Neuronal stem cell (in vitro differentiated cells): ENCODE measurements at places on chromosomes 12 and 14.

DNA sequence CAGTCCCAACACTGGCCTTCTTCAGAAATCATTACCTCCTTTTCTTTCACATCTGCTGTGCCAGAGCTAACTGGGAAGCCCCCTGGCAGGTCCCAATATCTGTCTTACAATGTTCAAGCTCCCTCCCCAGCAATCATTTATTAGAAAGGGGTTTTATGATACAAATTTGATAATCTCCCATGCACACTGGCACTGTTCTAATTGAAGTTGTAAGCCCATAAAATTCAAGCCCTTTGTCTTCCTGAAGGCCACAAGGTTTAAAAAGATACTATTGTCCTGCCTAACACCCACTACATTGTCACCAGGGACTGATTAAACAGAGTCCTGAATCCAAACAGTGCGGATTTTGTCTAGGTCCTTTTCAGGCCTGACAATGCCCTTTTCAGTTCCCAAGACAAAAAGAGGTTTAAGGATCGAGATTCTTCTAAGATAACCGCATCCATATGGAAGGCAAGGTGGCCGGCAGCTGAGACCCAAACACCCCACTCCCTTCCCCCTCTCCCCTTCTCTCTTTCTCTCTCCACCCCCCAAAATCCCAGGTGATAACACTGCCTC, 3.3 kb downstream of the NKX2-8 start:
- no peak for DNase-seq

DNA sequence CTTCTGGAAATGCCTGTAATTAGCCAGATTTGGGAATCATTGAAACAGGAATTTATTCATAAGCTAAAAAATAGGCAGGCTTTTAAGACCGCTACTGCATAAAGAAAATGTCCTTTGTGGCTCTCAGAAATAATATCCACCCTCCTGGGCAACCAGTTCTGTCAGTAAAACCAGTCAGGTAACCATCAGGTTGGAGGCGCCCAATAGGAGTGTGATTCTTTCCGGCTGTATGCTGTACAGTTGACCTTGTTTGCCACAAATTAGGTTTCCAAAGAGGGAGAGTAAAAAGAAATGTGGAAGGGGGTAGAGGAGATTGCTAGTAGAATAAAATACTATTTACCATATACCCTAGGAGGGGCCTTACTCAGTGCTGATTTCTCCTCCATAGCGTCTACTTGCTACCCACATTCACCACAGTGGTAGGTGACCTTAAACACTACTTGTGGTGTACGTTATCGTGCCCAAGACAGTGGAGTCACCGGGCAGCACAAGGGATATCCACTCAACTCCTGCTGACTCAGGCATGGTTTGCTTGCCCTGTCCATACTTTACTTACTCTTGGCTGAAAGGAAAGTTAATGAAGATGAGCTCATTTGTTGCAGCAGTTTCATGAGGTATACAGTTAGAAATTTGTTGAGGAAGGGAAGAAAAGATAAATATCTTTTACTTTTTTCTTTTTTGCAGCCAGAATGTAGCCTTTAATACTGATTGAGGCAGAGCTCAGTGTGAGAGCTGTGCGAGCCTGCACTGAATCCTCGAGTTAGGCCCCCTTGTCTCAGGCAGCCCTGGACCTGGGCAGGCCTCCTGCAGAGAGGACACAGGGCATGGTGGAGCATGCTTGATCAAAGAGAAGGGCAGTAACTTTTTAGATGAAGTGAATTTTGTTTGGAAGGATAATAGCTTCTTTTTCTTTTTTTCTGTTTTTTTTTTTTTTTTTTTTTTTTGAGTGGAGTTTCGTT, 76.7 kb downstream of the DIP2B start:
- DNase-seq, result no peak

GRCh38 chr12:12469386-12469785, 93.3 kb downstream of the DUSP16 start:
- no peak for DNase-seq

DNA sequence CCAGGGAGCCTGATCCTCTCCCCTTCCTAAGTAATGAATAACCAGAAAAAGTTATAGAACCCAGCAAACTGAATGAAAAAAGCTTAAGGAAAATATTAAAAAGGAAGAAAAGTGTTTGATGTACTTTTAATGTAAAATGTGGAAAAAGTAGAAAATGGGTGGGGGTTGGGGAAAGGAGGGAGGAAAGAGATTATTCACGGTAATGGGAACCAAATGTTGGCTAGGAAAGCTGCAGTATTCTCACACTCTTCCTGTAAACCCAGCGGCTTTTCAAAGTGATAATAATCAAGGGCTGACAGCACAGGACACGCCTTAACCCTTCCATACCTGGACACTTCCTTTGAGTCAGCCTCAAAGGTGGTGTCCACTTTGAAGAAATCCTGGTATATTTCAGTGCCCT, 139.2 kb downstream of the TGFB3 start:
- no peak for DNase-seq

DNA sequence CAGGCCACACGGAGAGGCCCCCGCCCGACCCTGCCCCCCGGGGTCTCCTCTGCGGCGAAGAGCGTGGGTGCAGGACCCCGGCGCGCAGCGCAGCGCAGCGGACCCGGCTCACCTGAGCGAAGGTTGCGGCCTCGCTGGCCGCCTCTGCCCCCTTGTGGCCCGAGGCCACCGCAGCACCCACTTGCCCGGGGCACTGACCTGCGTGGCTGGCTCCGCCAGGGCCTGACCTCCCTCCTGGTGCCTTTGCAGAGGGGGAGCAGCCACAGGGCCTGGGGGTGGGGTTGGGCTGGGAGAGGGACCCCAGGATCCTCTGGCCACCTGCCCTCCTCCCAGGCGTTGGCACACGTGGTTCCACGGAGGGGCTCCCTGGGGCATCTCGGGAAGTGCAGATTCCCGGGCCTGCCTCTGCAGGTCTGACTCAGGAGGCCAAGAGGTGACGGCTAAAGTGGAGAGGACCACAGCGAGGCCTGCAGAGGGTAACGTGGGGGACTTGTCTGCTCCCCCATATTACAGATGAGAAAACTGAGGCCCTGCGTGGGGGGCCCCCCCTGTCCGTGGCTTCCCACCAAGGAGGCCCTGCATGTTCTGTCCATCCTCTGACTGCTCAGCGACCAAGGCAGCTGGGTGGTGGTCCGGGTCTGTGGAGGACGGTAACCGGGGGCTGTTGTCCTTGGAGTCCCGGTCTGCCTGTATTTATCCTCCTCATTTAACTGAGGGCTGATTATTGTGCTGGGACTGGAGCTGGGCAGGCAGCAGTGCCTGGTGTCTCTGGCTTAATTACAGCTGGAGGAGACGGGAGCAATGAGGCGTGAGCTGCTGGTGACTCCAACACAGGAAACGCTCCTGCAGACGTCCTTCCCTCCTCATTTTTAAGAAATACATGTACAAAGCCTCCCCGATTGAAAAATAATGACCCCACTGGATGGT, 67.9 kb upstream of the BEGAIN start:
- DNase-seq, result no peak

GRCh38 chr12:91954747-91955146, 190.9 kb downstream of the BTG1 start:
- no peak for DNase-seq

- no peak for DNase-seq
Observed at GRCh38 chr14:104805941-104806624, 5.2 kb downstream of the ZBTB42 start.

GRCh38 chr14:43855556-43855955, 651.5 kb downstream of the FSCB start:
- no peak for DNase-seq
